ENCODE measurements at places on chromosomes 2 and 18. TPM values are rescaled to one million over a fixed set of nuclear protein-coding genes. Genes with fewer than 3 reads are reported as not detected.

DNA sequence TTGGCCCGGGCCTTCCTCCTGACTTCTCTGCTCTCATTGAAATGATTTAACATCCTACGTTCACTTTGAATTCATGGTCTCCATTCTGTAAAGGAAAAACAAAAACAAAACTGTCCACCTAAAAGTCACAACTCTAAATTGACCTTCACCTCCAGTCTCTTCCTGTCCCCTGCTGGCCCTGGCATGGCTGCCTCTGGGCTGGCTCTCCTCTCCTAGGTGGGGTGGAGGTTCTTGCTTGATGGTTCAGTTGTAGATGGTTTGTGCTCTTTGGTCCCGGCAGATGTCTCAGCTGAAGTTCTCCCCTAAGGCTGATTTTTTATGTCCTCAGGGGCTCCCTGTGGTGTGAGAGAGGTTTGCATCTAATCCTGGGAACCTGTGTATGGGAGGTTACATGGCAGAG is 121.1 kb downstream of the ACKR3 start:
- no peak for DNase-seq

DNA sequence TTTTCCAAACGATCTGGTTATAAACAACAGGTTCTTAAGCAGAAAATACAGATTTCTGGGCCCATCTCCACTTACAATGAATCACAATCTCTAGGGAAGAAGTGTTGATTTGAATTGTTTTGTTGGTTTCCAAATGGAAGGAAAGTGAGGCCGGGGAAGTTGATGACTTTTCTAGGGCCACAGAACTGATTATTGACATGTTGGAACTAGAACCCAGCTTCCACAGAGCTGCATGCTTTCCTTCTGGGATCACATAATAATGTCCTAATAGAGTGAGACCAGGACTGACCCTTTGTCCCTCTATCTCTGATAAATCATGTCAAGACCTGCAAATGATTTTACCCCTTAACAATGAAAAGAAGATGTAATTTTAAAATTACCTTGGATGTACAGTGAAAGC is 332.2 kb downstream of the OSR1 start:
- no peak for DNase-seq

DNA sequence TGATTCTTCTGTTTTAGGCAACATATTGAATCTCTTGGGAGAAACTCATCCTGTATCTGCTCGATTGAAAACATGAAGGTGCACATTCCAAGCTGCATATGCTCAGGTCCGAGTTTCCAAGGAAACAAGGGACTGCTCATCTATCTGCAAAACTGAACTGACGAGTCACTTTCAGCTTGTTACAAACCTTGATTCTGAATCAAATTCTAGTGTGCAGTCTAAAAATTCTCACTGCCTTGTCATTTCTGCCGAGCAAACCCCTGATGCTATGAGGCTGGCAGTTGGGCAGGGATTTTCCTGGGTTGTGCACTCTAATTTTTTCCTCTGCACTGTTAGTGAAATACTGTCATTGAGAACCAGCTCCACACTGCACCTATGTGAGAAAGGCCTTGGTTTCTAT is 101.3 kb upstream of the ETAA1 start:
- DNase-seq = no peak

The MAPK4 gene
- not detected for total RNA-seq

The FNDC4 gene
- not detected for total RNA-seq

All from activated naive CD8-positive, alpha-beta T cell treated with anti-CD3 and anti-CD28 coated beads, Interleukin-2, amount 10 ng/mL, durations not matched to agents 7 days and 5 days (primary cell).